Activated T-cell treated with anti-CD3 and anti-CD28 coated beads for 24 hours (primary cell): ENCODE measurements at places on chromosomes 7 and 10.

DNA sequence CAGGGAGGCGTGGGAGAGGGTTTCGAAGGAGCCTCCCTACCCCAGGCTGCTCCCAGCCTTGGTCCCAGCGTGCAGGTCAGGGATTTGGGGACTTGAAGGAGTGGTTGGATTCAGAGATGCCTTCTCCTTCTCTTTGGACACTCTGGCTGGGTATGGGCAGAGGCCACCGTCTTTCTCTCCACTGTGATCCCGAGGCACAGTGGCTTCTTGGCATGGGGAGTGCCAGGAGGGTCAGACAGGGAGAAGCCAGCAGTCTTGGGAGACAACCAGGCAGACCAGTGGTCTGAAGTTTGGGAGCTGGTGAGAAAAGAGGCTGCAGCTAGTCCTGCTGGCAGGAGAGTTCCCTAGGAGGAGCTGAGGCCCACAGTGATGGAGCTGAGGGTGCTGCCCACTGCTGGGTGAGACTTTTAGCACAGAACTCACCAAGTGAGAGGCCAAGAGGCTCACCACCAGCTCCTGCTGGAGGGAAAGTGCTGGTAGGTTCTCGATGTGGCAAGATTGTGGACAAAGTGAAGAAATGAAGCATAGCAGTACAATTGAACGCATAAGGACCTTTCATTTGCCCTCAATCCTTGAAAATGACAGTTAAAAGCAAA lies 35.2 kb upstream of the WDFY4 start:
- DNase-seq, result no peak

DNA sequence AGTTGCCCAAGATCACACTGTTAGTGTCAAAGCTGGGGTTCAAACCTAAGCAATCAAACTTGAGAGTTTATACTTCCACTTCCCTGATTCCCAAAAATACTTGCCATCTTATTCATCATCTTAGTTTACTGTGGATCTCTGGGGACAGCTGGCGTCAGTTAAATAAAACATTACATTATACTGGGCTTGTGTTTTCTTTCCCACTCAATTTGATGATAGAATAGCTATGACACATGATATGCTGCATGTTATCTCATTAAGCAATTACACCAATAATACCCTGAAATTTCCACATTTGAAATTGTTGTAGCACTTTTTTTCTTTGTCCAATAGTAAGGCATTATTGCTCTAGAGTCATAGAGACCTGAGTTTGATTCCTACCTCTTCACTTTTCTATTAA lies 62.9 kb upstream of the MXI1 start:
- DNase-seq, result no peak

DNA sequence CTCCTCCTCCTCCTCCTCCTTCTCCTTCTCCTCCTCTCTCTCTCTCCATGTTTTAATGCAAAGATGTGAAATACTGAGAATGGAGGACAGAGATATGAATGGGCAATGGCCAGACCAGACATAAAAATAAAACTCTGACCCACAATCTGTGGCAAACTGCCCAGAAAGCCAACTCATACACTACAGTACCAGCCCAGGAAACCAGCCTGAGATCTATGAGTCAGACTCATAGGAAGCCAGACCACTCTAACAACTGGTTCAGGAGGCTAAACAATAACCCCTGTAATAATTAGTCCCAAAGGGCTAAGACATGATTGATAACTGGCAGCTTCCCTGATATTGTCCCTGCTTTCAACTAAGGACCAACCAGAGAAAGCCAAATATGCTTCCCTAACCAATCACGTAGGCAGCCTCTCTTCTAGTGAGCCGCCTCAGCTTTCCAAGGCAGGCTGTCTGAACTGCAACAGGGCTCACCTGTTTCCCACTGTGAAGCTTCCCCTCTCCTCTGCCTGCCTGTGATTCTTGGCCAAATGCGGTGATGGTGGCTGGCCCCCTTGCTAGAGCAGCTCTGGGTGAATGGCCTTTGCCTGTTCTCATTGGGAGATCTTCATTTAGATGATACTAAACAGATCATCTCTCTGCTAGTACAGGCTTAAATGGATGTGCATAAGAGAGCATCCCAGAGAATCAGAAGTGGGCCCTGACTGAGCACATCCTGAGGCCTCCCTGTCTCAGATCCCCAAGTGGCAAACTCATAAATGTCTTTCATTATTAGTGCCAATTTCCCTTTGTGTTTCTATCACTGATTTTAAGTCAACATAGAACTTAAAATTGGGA lies 817.6 kb downstream of the TNS3 start:
- DNase-seq, result no peak

- DNase-seq, result no peak
These were observed 88.1 kb upstream of the CUX1 start for GRCh38 chr7:101729241-101729883.

DNA sequence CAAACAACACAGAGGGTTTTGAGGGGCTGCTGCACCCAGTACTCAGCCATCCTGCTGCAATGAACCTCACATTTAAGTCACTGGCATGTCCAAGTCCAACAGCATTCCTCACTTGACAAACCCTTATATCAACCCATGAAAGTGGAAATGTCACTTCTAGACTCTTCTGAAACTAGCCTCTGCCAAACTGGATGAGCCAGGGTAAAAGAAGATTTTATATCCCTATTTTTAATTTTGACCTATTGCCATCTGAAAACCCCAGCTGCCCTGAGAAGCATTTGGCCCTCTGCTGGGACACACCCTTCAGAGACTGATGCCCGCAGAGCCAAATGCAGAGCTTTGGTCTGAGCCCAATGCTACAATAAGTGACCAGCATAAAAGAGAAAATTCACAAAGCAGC lies 201.1 kb downstream of the ANK3 start:
- no peak for DNase-seq

DNA sequence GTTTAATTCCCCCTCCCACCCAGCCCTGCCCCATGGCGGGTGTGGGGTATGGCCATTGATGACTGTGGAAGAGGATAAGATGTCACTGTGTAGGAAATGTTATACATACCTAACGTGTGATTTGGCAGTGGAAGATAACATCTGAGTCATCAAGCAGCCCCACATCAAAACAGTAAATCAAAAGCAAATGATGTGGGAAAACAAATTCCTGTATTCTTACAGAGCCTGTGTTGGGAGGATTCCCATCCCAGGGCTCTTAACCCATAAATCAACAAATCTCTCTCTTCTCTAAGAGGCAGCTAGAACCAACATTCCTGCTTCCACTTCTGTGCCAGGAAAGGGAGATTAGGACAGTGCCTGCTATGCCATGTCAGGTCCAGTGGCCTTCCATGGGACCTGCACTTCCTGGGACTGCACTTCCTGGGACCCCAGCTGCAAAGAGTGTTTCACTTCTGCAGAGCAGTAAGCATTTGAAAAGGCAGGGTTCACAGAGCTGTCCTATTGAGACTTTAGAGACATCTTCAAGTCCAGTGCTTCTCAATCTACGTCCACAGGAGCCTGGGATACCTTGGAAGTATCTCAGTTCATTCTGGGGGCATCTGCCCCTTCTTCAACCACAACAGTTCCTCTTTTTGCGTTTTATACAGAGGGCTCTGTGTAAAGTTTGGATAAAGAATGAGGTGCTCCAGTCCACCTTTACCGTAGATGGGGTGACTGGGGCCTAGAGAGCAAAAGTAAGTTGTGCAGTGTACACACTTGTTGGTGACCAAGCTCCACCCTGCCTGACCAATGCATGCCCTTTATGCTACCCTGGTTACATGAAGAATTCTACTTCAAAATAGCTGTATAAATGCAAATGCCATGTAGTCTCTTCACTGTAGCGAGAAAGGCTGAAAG lies 45.7 kb downstream of the ATXN7L1 start:
- DNase-seq, result no peak

- DNase-seq, result no peak
These were observed 43.2 kb downstream of the SH2D4B start for GRCh38 chr10:80580638-80581468.

GRCh38 chr10:123408660-123409059 lies 254.5 kb downstream of the BUB3 start:
- no peak for DNase-seq

- DNase-seq, result no peak
These were observed 71.5 kb downstream of the WAPL start for GRCh38 chr10:86449926-86450558.

GRCh38 chr7:144001543-144001942 lies 1.4 kb downstream of the OR6B1 start:
- DNase-seq, result no peak

GRCh38 chr7:136528329-136528728 lies 340.1 kb upstream of the CHRM2 start:
- no peak for DNase-seq

DNA sequence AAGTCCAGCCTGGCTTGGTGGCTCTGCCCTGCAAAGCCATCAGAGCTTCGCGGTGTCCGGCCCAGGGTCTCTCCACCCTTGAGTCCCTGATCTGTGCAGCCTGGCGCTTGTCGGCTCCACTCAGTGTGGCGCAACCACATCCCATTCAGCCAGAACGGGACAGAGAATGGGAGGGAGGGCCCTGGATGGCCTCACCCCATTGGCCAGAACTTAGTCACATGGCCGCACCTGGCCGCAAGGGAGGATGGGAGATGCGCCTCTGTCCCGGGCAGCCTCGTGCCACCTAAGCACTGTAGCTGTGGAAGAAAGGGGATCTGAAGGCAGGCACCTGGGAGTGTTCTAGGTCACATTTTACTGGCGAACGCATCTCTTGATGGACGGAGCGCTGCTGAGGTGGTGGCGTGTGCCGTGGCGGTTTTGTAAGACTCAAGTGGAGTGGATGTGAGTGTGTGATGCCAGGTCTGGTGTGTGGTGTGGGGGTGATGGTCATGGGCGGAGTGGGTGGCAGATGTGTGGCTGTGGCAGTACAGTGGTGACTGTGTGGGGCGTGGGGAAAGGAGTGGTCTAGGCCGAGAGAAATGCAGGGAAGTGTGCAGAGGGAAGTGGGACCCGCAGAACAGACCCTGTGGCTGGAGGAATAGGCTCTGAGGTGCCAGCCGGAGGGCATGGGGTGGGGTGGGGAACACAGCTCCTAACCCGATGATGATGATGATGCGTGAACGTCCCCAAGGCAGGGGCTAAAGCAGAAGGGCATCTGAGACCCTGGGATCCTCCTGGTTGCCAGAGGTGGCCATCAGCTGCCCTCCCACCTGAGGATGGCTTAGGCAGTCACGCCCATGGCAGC lies 19.0 kb downstream of the CLEC2L start:
- DNase-seq, result no peak

- no peak for DNase-seq
These were observed 150.0 kb downstream of the CAMK1D start for GRCh38 chr10:12499076-12499986.

DNA sequence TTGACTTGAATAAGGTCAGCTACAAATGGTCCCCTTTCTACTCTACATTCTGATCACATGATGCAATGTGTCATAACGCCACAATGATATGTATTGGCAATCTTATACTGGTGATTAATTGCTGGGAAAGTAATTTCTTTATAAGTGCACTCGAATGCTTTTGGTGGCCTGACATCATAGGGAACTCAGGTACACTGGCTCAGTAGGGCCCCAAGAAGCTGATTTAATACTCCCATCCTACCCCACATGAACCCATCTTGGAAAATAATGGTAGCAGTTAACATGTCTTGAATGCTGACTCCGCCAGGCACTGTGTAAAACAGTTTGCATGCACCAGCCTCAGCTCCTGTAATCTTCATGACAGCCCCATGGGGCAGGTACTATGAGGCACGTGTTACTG lies 186.9 kb downstream of the SNX10 start:
- no peak for DNase-seq

DNA sequence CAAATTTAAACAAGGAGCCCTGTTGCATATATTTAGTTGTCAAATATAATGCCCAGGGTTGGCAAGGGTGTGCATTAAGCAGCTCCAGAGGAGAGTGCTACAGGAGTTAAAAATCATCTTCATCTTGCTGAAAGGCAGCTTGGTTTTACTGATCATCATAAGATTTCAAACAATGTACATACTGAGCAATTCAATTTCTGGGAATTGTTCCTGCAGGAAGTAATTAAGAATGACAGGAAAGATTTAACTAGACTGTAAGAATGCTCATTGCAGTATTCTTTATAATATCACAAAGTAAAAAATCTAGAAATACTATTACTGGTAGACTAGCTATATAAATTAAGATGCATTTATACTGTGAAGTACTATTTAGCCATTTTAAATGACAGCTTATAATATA lies 153.6 kb downstream of the DYNC1I1 start:
- no peak for DNase-seq

DNA sequence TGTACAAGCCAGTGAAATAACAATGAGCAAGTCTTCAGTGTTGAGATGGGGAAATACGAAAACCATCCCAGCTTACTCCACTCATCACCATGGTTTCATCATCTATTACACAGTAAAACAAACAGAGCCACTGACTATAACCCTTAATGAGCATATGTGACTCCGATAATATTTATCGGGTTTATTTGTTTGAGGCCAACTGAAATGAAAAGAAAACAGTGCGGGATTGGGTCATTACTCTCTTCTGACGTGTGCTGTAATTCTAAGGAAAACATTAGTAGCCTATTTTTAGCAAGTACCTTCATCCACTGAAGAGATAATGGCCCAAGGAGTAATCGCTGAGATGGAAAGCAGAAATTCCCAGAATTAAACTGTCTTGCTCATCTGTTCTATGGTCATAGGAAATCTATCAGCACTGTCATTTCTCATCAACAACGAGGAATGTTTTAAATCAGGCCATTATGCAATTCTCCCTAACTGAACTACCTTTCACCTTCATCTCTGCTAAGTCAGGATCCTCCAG lies 716.5 kb downstream of the INHBA start:
- DNase-seq, result no peak

- no peak for DNase-seq
These were observed 21.6 kb downstream of the KIFBP start for GRCh38 chr10:69010151-69010640.

- DNase-seq, result no peak
These were observed 6.5 kb downstream of the TSPAN14 start for GRCh38 chr10:80460399-80461207.

DNA sequence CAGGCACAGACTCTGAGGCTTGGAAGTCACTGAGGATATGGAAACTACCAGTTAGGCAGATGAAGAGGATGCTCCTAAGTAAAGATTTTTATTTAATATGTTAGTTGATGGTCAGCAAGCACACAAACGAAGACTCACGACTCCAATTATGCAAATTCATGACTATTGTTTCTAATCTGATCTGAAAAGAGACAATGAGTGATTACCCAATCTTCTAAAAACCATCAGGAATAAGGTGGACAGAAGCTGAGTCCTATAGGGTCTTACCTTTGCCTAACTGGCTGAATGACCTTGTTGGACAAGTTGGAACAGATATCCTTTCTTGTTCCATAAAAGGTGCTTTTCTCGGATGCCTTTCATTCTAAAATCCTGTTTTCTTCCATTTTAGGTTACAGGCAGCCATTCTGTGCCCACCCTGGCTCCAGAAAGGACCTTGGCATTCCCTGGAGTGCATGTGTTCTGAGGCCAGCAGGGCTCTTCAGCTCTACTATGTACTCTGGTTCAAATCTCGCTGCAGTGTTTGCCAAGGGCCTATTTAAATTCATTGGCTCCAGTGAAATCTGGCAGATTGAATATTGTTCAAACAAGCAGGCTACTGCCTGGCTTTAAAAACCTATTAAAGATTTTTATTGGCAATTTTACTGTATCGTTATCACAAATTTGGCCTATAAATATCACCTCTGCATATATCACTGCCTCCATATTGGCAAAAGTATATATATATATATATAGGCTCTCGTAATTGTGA lies 77.5 kb downstream of the SLC25A13 start:
- DNase-seq, result no peak

GRCh38 chr7:94043299-94043698 lies 39.1 kb upstream of the BET1 start:
- no peak for DNase-seq
